ENCODE measurements at places on chromosomes 5 and 9.

- no peak for DNase-seq
These were observed 36.6 kb upstream of the CDH12 start for GRCh38 chr5:22889720-22890119.

DNA sequence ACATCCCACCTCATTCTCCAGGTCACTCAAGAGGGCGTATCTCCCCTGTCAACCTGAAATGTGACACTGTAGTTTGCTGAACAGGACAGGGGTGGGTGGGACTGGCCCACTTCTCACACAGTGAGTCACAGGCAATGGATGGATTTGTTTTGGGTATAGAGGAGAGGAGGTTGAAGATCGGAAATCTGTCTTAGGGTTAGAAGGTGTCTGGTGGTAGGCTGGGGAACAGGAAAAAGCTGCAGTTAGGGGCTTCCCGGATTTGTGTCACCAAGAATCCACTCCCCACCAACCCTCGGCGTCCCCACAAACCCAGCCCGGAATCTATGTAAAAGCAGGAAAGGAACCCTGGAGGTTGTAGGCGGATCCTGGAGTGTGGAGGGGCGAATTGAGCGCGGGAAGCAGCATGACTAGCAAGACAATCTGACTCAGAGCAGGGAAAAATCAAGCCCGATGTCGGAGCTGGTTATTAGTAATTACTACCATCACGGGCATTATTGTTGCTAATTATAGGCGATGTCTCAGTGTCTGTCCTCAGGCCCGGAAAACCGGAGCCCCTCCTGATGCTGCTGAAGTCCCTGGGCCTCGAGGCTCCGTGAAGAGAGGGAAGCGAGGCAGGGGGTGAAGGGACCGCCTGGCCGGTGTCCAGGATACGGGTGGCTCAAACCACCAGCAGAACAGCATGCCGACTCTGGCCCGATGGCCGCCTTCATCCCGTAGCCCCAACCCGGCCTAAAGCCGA is 1.7 kb upstream of the IRX1 start:
- no peak for DNase-seq

DNA sequence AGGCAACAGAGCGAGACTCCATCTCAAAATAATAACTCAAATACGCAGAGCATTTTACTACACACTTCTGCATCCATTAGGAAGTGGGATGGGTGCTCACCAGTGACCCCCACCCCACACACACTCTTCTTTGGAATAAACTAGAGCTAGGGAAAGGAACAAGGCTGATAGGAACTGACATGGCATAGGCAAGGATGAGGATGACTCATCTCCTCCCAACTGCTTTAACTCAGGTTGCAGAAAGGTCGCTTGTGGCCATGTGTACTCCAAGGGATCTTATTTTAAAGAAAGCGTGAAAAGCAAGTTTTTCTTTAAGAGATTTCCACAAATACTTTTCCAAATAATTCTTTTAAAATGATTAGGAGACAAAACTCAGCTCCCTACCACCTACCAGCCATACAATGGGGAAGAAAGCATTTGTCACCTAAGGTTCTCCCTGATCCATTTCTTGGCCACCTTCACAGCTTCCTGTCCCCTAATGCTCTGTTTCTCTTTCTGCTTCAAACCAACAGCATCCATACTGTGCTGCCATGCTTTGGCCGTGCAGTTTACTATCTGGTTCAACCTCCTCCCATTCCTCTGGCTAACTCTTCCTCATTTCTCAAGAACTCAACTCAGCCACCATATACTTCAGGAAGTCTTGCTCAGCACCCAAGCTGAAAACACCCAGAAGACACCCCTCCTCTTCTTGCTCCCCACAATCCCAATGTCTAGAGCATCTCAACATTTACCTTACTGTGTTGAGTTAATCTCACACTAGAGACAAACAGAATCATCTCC is 211.9 kb downstream of the ACTL7B start:
- no peak for DNase-seq

DNA sequence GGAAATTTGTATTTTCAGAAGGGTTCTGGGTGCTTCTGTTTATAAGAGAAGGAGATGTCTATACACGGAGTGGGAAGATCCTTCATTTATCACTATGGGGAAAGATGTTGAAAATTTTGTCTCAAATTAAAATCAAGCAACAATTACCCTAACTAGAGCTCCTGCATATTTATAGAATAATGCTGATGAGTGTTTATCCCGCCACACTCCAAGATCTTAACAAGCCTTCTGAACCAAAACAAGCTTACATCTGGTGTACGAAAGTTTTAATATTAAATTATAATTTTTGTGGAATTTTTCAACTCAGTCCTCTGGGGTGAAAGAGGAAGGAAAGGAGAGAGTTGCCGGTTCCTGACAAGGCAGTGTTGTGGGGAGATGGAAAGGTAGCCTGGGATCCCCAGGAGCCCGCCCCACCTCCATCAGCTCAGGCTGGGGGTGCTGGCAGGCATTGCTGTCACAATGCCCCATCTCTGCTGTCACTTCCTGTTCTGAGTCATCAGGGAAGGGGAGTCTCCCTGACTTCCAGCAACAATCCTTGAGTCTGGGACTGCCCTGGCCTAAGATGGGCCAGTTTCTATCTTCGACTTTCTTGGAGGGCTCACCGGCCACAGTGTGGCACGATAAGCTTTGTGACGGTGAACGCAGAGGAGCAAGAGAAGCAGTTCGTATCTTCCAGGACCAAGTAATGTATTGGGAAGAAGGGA is 64.5 kb downstream of the ERAP1 start:
- no peak for DNase-seq

DNA sequence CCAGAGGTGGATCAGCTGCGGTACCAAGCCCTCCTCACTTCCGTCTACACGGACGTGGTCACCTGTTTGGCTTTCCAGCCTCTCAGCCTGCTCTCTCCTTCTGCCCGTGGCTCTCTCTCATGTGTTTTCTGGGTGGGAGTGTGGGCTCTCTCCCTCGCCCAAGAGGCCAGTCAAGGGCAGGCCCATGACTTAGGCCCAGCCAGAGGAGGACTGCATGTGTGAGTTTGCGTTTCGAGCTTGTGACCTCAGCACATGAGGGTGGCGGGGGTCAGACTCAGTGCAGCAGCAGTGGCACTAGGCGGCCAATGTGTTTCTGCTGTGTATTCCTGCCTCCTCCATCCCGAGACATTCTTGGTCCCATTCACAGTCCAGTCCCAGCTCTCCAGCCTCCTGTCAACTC is 82.5 kb upstream of the SMIM23 start:
- no peak for DNase-seq

DNA sequence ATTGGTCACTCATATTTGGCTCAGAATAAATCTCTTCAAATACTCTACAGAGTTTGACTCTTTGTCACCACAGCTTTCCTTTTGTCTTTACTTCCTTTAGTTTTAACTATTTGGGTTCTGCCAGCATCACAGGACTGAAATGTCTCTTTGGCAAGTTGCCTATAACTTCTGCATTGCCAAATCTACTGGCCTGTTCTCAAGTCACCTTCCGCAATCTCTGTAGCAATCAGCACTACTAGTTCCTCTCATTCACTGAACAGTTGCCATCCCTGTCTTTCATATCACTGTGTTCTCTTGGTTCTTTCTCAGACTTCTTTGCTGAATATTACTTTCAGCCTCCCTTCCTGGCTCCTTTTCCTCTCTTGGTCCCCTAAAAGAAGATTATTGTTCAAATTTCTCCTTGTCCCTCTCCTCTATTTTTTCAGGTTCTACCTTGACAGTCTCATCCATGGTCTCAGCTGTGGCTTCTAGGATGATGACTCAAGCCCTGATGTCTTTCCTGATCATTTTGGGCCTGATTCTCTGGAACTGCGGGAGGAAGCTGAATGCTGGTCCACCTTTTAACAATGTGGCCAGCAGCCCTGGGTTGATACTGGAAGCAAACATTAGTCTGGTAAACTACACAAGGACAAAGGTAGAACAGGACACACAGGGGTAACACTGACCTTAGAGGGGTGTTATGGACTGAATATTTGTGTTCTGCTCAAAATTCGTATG is 44.0 kb upstream of the LIFR start:
- DNase-seq: no peak

GRCh38 chr5:16507716-16508115 is 42.1 kb upstream of the ZNF622 start:
- DNase-seq: no peak

- no peak for DNase-seq
These were observed 68.3 kb upstream of the RETREG1 start for GRCh38 chr5:16685069-16685468.

DNA sequence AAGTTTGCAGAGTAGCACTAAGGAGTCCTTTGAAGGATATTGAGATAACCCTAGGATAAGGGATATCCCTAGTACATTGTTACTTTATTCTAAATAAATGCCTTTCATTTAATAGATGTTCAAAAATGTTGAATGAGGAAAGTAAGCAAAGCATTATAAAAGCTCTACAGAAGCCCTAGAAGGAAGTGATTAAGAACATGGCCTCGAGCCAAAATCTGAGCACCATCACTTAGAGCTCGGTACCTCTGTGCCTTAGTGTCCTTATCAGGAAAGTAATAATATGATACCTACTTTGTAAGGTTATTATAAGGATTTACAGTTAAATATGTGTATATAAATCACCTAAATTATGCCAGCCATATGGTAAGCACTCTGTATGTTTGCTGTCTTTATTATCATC is 242.6 kb downstream of the KIAA0825 start:
- no peak for DNase-seq

DNA sequence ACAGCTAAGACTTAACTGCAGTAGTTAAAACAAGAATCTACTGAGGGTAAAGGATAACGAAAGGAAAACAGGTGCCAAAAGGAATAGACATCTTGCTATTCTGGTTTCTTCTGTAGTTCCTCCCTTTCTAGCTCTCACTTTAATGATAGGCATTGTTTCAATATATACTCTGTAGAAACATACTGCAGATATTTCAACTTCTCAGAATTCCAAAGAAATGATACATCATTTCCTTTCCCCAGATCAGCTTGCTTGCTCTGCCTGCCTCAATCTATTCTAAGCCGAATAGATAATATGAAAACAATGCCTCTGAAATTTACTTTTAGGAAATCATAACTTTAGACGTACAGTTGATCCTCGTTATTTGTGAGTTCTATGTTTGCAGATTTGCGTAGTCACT is 46.3 kb downstream of the ACO1 start:
- no peak for DNase-seq

DNA sequence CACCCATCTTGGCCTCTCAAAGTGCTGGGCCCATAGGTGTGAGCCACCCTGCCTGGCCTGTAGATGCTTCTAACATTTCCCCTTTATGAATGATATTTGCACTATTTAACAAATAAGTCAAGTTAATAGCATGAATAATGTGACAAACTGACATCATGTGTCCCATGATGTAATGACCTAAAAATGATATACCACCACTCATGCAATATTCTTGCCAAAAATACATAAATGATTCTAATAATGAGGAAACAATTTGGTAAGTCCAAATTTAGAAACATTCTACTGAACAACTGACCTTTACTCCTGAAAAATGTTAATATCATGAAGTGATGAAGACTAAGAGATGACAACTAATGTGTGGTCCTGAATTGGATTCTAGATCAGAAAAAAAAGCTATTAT is 33.5 kb upstream of the TRIM14 start:
- DNase-seq: no peak

DNA sequence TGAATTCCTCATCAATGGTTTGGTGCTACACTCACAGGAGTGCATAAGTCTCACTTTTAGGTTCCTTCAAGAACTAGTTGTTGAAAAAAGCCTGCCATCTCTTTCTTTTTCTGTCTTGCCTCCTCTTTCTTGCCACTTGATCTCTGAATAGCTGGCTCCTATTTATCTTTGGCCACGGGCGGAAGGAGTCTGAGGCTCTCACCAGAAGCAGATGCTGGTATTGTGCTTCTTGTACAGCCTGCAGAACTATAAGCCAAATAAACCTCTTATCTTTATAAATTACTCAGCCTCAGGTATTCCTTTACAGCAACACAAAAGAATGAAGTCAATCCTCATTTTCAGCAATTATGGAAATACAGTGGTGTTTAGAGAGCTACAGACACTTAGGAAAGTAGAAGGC is 247.1 kb upstream of the PRR16 start:
- DNase-seq: no peak

GRCh38 chr5:52725065-52725746 is 62.5 kb upstream of the ITGA1 start:
- peak; percentile 42 for DNase-seq

DNA sequence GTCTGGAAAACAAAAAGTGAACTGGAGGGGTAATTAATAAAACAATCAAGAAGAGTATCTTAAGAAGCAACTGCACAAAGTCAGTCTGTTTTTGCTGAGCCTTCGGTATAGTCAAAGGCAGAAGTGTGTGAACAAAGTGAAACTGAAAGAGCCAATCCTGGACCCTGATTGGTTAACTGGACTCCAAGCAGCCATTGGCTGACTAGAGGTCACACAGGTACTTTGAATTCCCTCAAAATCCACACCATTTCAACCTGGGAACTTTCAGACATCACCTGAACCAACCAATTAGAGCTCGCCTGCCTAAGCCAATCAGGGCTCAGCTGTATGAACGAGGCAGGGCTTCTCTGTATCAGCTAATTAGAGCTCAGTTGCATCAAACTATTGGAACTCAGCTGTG is 286.7 kb downstream of the TLE4 start:
- no peak for DNase-seq

DNA sequence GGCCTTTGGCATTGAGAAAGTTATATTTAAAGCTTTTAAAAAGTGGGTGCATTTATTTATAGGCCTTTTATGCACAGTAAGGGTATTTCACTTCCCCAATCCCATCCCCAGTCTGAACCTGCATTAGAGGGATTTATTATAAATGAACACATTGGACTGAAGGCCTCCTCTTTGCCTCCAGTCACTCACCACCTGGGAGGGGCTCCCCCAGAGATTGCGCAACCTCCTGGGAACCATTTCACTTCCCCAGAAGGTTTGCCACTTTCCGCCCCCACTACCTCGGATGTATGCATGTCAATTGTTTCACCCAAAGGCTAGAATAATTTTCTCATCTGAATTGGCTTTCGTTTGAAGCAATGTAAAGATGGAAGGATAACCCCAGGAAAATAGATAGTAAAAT is 29.8 kb upstream of the VCAN start:
- no peak for DNase-seq

DNA sequence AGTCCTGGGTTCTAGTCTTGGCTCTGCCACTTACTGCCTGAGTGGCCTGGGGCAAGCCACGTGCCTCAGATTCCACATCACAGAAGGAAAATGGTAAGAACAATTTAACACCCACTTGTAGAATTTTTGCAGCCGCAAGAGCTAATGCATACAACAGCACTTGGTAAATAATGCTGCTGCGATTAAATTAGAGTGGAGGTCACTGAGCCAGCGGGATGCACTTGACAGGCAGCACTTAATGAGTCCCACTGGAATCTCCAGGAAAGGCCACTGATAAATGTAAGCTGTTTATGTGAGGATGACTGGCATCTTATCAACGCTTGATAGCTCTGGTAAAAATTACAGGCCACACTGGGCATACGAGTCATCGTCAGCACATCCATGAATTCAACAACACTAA is 59.4 kb upstream of the UBTD2 start:
- DNase-seq: no peak

- no peak for DNase-seq
These were observed 7.5 kb upstream of the PAIP1 start for GRCh38 chr5:43564289-43564850.

GRCh38 chr5:135229122-135229521 is 169.9 kb downstream of the MACROH2A1 start:
- no peak for DNase-seq

- no peak for DNase-seq
These were observed 12.6 kb upstream of the ERGIC1 start for GRCh38 chr5:172821340-172821985.
